ENCODE measurements at places on chromosomes 12 and 14.

GRCh38 chr14:89748004-89748403 is 206.5 kb downstream of the EFCAB11 start:
- DNase-seq: no peak

DNA sequence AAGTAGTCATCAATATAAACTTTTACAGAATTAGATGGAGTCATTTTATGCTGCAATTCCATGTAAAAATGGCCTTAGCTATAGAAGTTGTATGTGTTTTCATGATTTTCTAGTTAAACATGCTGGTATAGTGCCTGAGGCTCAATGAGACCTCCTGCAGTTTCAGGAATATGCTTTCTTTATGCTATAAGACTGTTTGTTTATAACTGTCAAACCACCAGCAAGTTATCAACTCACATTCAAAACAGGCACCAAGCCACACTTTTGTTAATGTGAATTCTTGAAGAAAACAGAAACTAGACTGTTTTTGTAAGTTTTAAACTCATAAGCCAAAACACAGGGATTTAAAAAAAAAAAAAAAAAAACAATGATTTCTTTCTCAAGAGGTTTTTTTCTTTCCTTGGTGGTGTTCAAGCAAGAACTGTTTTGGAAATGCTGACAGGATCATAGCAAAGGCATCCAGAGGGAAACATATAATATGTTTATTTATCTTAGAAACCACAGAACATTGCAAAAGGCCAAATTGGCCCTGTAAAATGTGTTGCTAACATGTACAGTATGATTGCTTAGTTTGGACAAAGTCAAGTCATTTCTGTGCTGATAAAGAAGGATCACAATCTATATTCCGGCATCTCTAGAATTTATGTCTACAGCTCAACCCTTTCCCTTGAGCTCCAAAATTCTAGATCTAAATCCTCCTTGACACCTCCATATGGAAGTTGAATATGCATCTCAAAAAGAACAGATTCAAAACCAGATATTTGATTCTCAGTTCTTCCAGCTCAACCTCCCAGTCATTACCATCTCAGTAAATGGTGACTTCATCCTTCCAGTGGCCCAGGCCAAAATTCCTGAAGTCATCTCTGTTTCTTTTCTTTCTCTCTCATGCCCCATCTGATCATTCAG is 29.0 kb upstream of the LUM start:
- DNase-seq: no peak

- DNase-seq: no peak
These were observed 15.0 kb upstream of the ETFBKMT start for GRCh38 chr12:31644536-31644935.

GRCh38 chr12:9221483-9221882 is 13.3 kb upstream of the PZP start:
- DNase-seq: no peak
